ENCODE measurements at places on chromosomes 6 and 20.

DNA sequence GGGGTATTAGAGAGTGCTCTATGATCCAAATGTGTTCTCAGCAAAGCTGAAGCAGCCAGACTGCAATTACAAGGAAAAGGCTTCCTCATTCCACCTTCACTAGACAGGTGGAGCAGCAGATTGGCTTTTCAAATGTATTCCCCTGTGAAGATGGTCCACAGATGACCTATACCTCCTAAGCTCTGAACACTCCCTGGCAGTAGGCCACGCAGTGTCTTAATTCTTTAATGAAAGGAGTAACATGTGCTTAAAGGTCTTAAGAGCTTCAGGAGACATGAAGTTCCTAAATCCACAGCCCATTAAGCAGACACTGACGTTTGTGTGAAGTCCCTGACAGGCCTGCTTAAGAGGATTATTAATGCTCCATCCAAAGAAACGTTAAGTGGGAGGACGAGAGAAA, 138.9 kb upstream of the NUP153 start:
- no peak for DNase-seq

- no peak for DNase-seq
These were observed 6.6 kb downstream of the SIRPB2 start for GRCh38 chr20:1484438-1485116.

DNA sequence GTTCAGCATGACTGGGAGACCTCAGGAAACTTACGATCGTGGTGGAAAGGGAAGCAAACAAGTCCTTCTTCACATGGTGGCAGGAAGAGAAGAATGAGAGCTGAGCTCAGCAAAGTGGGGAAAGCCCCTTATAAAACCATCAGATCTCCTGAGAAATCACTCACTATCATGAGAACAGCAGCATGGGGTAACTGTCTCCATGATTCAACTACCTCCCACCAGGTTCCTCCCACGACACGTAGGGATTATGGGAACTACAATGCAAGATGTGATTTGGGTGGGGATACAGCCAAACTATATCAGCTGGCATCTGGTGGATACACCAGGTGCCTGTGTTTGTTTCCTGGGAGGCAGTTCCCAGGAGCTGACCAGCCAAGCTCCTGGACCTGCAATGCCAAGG, 4.9 kb downstream of the DDO start:
- no peak for DNase-seq

GRCh38 chr6:32216285-32216684, 7.6 kb downstream of the NOTCH4 start:
- no peak for DNase-seq

DNA sequence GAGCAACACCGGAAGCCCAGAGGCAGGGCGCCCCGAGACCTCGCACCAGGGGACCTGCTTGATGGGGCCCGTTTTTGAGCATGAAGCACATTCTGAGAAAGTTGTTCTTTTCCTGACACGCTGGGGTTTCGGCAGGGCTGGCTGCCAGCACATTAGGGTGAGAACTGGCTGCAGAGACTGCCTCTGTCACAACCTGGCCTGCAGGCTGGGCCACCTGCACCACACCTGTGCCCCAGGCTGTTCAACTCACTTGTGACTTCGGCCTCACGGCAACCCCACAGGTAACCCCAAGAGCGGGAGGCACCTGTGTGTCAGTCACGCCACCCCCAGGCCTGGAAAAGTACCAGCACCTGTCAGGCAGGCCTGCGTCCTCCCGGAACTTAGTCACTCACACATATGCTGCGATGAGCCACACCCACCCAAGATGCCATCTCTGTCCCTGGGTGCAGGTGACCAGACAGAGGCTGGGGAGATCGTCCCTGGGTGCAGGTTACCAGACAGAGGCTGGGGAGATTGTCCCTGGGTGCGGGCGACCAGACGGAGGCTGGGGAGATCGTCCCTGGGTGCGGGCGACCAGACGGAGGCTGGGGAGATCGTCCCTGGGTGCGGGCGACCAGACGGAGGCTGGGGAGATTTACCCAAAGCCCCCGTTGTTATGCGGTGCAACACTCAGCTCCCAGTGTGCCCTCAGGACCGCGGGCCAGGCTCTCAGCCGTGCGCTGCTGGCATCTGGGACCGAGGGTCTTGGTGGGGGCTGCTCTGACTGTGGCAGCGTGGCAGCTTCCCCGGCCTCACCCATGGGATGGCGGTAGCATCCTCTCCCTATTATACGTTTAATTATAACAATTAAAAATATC, 82.5 kb upstream of the BHLHE23 start:
- DNase-seq = no peak

GRCh38 chr20:3483784-3484183, 13.0 kb downstream of the ATRN start:
- no peak for DNase-seq

Data from stimulated activated CD4-positive, alpha-beta T cell treated with anti-CD3 and anti-CD28 coated beads, Interleukin-15, amount 100 ng/mL, for 48 hours (primary cell).